Germinal center (tissue), 1 donor: ENCODE measurements at places on chromosomes 6 and 20.

DNA sequence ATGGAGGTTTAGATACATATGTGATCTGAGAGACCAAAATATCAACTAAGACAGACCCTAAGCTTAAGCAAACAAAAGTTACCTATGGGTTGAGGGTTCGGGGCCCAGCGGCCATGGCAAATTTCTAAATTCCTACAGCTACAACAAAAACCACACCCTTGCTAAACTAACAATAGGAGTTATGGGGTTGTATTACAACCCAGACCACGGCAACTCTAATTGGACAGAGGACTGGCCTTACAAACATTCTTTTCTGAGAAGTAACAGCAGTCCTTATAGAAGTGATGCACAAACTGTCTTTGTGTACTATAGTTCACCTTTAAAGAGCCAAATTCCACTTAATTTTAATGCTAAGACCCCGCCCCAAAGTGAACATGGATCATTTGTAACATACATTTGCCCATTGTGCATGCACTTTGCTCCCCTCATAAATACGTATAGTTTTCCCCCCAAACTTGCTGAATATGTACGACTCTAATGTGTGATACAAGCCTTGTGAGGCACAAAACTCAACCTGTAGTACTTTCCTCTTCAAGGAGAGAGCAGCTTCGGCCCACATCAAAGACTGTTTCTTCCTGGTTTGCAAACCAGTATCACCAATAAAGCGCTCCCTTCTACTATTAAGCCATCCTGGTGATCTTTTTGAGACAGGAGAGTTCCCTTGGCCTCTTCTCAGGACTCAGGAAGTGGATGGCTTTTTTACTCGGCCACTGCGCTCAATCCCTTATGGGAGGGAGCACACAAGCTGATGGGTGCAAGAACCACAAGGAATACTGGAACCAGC is 25.6 kb upstream of the MBOAT1 start:
- no peak for DNase-seq

GRCh38 chr6:1422290-1422689 is 32.9 kb downstream of the FOXF2 start:
- DNase-seq = no peak

DNA sequence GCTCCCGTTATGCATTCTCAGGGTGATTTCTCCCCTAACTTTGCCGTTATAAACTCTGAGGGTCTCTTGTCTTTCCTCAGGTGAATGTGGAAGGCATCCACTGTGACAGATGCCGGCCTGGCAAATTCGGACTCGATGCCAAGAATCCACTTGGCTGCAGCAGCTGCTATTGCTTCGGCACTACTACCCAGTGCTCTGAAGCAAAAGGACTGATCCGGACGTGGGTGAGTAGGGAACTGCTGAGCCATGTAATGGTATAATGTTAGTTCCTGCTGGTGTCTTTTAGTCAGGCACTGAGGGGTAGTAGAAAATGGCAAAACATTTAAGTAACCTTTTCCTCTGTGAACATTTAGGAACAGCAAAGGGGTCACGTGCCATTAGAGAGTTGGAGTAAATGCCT is 395.4 kb downstream of the ARHGAP18 start:
- DNase-seq = no peak

- DNase-seq = no peak
Measured at GRCh38 chr6:134249759-134250602, 67.9 kb downstream of the SGK1 start.

DNA sequence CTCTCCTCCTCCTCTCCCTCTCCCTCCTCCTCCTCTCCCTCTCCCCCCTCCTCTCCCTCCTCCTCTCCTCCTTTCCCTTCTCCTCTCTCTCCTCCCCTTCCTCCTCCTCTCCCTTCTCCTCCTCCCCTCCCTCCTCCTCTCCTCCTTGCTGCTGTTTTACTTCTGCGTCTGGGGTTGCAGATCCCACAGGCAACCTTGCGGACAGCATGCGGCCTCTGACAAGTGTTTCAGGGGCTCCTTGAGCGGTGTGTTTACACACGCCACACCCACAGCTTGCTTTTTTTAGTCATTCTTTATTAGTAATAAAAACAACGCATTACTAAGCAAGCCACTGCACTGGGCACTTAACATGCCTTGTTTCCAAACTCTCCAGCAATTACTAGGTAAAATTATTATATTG is 81.9 kb downstream of the TFAP2C start:
- no peak for DNase-seq

GRCh38 chr20:17169585-17170136 is 57.2 kb upstream of the PCSK2 start:
- no peak for DNase-seq

DNA sequence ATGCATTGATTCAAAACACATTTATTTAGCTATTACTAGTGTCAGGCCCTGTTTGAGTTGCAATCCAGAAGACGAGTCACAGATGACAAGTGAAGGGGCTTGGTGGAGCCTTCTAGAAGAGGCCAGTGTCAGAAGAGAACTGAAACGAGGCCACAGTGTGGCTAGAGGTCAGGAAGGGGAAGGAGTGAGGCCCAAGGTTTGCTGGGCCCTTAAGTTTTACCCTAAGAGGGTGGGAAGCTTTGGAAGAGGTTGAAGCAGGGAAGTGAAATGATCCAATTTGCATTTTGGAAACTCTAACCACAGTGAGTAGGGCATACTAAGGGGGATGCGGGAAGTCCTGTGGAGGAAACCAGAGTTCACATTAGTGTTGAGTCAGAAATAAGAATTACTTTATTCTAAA is 25.0 kb downstream of the TTK start:
- no peak for DNase-seq

- no peak for DNase-seq
Measured at GRCh38 chr6:33991610-33992009, 154.3 kb downstream of the GRM4 start.

DNA sequence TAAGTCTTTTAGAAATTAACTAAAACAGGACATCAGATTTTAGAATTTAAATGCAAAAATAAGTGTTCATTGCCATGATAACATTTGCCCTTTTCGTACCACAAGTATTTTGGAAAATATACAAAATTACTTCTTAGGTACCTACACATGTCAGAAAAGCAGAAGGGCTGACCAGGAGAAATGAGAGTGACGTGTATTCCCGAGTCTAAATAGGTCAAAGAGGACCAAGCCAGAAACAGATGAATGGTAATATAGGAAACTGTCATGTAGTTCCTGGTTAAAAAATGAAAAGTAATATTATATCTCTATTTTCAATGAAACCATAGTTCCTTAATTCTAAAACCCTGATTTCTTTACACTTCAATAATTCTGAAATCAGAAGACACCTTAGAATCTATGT is 126.2 kb downstream of the IPCEF1 start:
- no peak for DNase-seq

- DNase-seq = no peak
Measured at GRCh38 chr6:15518057-15518456, 144.8 kb downstream of the DTNBP1 start.

GRCh38 chr6:129130959-129131681 is 248.2 kb downstream of the LAMA2 start:
- DNase-seq = no peak

DNA sequence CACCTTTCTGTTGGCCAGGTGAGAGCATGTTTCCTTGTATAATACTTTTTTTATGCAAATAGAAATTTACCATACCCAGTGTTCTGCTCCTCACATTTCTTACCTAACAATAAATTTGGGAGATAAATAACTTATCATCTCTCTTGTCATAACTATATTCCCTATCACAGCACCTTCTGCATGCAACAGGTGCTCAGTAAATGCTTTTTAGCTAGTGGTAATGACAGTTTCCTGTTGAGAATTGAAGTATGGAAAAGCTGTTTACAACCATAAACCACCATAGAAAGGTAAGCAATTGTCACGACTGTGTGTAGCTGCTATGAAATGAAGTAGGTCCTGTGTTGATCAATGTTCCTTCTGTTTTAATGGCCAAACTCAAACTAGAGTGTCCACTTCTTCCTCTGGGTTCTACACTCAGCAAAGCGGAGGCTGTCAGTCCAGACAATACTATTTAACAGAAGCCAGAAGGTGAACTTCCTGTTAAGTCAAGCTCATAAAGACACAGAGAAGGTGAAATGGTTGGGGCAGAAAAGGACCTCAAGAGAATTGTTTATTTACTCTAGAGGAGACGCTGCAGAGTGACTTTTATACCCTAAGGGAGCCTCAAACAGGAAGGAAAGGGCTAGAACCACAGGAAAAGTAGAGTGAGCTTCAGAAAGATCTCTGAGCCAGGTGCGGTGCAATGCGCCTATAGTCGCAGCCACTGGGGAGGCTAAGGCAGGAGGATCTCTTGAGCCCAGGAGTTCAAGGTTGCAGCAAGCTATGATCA is 84.0 kb upstream of the SLC22A16 start:
- no peak for DNase-seq

DNA sequence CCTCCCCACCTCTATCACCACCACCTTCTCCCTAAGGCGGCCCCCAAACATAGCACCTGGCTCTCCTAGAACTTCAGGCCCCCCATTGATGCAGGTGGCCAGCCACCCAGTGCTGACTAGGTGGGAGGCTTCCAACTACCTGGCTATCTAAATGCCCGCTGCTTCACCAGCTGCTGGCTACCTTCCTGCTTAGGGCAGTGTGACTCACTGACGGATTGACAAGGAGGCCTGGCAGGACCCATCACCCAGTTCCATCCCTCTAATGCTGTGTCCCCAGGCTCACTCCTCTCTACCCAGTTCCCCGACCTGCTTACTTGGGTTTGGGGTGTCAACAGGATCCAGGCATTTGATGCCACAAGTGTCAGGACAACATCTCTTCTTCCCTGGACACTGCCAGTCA is 1.1 kb downstream of the SLPI start:
- no peak for DNase-seq

- DNase-seq = no peak
Measured at GRCh38 chr6:87718662-87719433, 16.8 kb upstream of the AKIRIN2 start.

DNA sequence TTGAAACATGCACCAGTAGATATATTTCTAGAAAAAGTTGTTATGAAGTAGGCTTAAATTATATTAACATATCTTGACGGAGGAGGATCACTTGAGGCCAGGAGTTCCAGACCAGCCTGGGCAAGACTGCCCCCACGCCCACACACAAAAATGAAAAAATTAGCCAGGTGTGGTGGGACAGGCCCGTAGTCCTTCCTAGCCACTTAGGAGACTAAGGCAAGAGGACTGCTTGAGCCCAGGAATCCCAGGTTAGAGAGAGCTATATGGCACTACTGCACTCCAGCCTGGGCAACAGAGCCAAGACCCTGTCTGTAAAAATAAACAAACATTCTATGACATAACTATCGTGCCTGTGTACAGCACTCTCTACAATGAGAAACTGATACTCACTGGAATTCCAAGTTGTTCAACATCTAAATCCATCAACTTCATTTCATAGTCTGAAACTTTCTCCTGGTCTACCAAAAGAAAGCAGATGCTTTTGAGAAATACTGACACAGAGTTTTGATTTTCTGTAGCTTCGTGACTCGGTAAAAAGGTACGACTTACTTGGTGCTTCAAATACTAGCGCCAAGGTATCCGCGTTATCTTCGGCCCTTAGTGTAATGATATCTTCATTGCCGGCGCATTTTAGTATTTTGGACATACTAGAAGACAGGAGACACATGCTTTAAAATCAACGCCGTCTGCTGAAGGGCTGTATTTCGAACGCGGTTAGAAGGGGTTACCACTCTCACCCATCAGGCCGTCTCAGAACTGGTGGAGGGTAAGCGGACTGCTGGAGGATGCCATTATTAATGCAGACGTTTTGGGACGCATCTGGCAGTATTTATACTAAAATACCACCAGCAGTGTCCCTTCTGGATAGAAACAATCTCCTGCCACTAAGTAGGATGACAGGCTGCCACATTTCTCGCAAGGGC is 1.3 kb downstream of the PCNA start:
- no peak for DNase-seq

DNA sequence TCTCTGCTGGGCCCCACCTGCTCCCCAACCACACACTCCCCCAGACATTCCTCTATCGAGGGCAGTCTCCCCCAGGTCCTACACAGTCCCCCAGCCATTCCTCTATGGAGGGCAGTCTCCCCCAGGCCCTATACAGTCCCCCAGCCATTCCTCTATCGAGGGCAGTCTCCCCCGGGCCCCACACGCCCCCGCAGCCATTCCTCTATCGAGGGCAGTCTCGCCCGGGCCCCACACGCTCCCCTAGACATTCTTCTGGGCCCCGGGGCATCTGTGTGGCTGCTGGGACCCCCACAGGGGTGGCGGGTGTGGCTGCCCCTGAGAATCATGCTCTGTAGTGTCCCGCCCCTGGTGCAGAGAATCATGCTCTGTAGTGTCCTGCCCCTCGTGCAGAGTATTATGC is 43.6 kb upstream of the BHLHE23 start:
- no peak for DNase-seq

DNA sequence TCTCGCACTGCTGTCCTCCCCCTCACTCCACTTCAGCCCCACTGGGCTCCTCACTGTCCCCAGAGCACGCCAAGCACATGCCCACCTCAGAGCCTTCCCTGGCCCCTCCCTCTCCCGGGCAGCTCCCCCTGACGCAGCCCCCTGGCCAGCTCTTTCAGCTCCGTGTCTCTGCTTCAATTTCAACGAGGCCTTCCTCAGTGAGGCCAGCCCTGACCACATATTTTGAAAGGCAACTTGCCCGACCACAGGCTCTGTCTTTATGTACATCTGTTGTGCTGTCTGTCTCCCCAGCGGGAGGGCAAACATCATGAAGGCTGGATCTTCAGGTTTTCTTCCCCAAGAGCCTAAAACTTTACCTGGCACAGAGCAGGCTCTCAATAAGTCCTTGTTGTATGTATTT is 44.6 kb downstream of the JPH2 start:
- DNase-seq = no peak

GRCh38 chr6:55276745-55277530 is 50.3 kb upstream of the GFRAL start:
- peak; percentile 8 for DNase-seq

- DNase-seq = no peak
Measured at GRCh38 chr6:143333081-143333480, 117.4 kb downstream of the ADAT2 start.

- DNase-seq = peak; percentile 46
Measured at GRCh38 chr6:28081486-28081751, 1.1 kb downstream of the ZNF165 start.

- DNase-seq = no peak
Measured at GRCh38 chr6:65259982-65260381, 447.0 kb downstream of the EYS start.

GRCh38 chr20:22791877-22792525 is 207.6 kb upstream of the FOXA2 start:
- no peak for DNase-seq

DNA sequence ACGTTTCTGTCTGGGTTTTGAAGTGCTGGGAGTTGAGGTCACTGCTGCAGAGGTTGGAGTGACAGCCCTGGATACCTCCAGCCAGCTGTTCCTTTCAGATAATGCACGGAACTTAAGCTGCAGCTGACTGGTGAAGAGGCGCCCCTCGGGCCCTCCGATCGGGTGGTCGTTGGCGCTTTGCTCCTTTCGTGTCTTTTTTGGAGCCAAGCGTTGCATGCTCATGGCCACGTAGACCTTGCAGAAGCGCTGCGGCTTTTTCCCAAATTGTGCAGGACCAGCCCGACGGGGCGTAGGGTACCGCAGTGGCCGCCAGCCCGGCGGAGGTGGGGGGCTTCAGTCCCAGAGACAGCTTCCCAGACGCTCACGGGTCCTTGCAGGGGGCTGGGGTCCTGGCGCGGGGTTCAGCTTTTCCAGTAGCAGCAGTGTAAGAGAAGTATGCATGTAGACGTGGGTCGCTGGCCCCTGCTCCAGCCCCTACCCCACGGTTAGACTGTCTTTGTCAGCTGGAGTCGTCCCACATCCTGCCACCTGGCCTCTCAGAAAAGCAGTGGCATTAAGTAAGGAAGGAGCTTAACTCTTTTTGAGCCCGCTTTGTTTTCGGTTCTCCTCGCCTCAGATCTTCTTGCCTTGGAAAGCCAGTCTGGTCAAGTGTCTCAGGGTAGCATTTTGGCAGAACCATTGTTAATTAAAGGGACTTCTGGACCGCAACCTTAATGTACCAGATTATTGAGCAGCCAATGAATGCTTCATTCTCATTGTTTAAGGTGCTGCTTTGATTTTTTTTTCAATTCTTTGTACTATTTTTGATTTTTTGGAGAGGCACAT is 838 bp downstream of the TNFAIP3 start:
- DNase-seq = peak; percentile 51
